ENCODE measurements at places on chromosomes 2 and 18.

DNA sequence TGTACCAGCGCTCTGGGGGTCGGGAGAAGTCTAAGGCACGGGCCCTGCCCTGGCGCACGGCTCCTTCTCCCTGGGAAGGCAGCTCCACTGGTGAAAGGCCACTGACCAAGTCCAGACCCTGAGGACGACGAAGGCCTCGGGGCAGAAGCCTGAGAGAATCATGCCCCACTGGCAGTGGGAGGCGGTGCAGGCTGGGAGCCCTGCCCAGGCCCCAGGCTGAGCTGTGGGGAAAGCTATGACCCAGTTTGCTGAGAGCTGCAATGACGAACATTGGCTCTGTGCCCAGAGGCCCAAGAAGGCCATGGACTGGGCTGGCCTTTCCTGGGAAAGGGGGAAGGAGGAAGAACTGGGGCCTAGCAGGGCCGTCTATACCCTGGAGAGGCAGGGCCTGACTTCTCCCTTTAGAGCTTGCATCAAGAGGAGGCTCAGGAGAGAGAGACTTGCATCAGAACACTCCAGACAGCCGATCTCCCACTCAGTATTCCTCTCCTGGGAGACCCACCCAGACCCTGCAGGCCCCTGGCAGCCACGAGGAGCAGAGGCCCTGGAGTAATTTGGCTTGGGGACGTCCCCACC, 32.9 kb downstream of the HS1BP3 start:
- no peak for DNase-seq

GRCh38 chr2:178723786-178724346, 83.4 kb downstream of the TTN start:
- no peak for DNase-seq

DNA sequence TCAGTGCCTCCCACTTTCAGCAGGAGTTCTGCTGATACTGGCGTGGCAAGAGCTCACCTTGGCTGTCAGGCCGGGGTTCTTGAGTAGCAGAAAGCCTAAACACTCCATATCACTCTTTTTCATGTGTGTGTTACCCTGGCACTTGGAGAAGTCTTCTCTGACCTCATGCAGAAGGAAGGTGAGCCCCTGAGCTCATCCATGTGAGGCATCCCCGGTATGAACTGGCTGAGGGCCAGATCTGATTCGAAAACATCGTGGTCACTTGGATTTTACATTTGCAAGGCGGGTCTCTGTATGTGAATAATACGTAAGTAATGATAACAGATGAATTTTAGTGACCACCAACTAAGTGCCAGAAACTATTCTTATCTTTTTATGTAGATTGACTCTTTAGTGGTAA, 93.6 kb downstream of the RAPGEF4 start:
- DNase-seq: no peak

DNA sequence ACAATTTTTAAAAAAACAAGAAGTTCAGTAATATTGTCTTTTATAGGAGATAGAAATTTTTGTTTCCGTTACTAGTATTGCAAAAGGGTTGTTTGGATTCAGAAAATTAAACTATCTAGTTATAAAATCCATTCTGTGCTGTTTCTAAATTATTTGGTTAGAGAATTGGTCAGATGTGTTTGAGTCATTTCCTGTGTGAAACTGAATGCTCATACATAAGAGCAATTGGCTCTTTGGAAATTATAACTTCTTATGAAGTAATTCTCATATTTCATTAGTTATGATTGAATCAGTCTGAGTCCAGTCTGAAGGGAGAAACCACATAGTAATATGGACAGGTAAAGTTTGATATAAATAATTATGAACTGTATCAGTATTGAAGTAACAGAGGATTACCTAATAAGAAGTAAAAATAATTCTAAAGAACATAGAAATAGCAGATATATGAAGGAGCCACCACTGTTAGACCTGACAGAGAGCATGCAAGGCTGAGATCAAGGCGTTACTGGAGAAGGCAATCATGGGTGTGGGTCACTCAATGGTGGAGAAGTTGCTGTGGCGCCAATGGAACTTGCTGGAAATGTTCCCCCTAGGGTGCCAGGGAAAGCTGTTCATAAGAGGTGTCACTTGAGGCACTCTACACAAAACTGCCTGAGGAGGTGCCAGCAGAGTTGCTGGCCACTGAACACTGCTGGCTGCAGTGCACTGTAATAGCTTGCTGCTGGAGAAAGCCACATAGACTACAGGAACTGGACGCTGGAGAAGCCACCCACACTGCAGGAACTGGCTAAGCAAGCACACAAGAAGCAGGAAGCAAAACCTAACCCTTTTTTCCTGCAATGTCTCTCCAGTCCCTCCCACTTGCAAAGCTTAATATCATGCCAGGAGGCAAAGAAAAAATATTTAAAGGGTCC, 18.0 kb upstream of the FAP start:
- DNase-seq: peak; percentile 6

DNA sequence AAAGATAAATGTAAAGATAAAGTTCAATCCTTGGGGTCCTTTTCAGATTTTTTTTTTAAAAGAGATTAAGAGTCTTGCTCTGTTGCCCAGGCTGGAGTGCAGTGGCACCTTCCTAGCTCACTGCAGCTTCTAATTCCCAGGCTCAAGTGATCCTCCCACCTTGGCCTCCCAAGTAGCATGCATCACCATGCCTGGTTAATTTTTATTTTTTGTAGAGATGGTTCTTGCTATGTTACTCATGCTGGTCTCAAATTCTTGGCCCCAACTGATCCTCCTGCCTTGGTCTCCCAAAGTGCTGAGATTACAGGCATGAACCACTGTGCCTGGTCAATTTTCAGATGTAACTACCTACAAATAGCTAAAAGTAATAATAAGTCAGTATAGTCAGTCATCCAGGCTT, 21.1 kb downstream of the NFE2L2 start:
- DNase-seq: no peak

GRCh38 chr2:118131771-118132170, 43.5 kb downstream of the INSIG2 start:
- DNase-seq: no peak

Measured in GM20000 (cell line).